CD4-positive, alpha-beta T cell treated with Interleukin-15 for 4 hours (primary cell): ENCODE measurements at places on chromosomes 12 and 14.

DNA sequence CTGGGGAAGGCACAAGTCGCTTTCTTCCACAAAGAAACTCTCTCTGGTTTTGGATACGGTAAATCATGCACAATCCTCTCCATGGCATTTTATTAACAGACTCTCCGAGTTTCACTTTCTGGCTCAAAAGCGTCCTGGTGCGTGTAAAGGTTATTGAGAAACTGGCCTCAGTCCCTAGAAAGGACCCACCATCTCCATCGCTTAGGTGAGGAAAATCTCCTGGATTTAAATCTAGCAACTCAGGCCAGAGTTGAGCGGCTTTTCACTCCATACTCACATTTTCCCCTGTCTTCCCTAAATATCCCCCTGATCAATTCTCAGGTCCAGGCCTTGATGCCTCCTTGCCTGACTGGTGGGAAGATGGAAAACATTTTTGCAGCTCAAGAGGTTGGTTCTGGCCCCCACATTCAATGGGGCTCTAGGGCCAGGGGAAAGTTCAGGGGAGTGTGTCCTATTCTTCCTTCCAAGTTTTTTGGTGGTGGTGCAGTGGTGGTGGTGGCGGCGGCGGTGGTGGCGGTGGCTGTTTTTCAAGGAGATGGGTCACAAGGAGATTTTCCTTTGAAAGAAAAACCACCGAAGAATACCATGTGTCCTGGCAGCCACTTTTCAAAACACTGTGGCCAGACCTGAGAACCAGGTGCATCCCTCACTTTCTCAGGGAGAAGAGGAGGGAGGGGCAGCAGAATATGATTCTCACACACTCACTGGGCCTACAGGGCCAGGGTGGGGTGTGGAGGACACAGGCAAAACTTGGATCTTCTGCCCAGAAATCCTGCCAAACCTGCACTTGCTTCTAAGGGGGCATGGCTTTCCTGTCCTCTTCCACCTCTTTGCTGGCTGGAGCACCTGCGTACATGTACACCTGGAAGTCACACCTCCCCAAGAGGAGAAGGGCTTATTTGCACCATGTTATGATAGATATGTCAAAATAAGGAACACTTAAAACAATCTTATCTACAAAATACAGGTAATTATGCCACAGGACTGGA is 46.7 kb upstream of the PNMA1 start:
- no peak for DNase-seq

GRCh38 chr12:105804591-105805265 is 334.0 kb downstream of the NUAK1 start:
- DNase-seq: no peak

DNA sequence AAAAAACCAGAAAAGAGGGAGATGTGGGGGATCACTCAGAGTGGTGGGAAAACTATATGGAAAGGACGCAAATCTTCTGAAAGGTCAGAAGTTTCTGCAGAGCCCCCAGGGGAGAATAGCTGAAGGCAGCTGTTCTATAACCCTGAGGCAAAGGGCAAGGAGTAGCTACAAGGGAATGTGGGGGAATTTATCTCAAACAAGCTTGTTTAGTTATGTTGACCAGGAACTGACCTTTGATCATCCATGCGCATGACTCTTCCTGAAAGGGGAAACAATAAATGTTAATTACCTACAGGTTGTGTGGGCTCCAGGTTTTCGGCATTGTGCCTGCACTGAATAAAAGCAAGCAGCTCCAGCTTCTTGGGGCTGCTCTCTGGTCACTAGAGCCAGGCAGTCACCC is 968.5 kb downstream of the AACS start:
- no peak for DNase-seq

DNA sequence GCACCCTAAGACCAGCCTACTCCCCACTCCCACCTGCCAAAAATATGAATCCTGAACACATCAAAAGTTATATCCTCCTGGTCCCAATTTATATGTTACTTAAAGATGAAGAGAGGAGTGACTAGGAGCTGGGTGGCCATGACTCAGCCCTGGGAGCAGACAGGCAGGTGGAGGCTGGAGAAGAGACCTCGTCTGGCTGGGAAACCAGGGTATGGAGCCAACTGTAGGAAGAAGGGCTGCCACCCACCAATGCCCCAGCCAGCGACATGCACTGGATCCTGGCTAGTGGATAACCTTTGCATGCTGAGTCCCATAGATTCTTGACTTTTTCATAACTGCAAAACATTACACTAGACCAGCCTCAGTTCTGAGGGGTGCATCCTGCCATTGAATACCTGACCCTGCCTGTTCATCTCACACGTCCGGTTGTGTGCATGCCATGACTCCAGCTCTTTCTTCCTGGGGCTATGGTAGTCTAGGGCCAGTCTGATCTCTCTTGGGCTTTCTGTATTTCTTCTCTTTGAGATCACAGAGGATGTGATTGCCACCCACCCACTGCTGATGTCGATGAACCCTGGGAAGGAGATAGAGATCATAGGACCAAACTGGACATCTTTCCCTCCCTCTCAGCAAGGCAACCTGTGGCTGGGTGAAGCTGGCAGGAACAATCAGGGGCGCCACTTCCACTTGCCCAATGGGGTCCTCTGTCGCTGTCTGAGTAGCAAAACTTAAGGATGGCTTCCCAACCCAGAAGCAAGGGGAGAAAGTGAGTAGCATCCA is 69.6 kb upstream of the DDX11 start:
- DNase-seq: no peak

GRCh38 chr12:72574138-72574537 is 302.0 kb downstream of the TRHDE start:
- no peak for DNase-seq

GRCh38 chr12:102350070-102350469 is 130.3 kb downstream of the IGF1 start:
- no peak for DNase-seq

- DNase-seq: no peak
Observed at GRCh38 chr14:56959869-56960268, 149.6 kb upstream of the OTX2 start.

- no peak for DNase-seq
Observed at GRCh38 chr12:57126561-57126960, 1.7 kb upstream of the LRP1 start.

GRCh38 chr14:90678420-90678819 is 137.8 kb downstream of the TTC7B start:
- no peak for DNase-seq

DNA sequence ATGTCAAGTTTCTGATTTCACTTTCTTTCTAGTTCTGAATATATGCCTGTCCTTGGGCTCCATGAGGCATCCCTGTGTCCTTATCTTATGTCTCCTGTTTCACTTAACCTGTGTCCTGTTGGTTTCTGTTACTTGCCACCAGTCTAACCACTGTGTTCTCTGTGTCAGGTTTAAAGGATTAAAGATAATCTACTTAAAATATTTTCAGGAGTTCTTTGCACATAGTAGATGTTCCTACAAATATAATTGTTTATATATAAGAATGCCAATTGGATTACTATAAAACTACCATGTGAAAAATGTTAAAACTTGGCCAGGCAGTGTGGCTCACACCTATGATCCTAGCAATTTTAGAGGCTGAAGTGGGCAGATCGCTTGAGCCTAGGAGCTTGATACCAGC is 406.4 kb downstream of the CCER1 start:
- no peak for DNase-seq
